Progenitor cell of endocrine pancreas (in vitro differentiated cells): ENCODE measurements at places on chromosomes 4 and X.

- no peak for DNase-seq
Observed at GRCh38 chrX:123399709-123400108, 215.6 kb downstream of the GRIA3 start.

- no peak for DNase-seq
Observed at GRCh38 chr4:161564230-161564834, 599.5 kb downstream of the FSTL5 start.

- no peak for DNase-seq
Observed at GRCh38 chr4:169115897-169116254, 105.8 kb upstream of the CBR4 start.

DNA sequence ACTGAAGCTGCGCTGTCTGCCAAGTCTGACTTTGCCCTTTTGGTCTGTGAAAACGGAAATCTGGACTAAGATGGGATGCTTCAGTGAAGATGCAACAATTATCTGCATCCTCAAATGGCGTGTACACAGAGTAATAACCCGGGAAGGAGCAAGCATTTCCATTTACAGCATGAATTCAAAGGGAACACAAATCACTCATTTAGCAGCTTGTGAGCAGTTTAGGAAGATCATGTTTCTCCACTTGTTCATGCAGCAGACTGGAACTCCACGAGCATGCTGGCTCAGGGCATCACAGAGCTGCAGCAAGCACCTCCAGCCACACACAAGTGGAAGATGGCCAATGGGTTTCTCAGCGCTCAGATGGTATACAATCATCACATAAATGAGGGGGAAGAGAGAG lies 175.5 kb downstream of the NLGN4X start:
- DNase-seq = no peak

- DNase-seq = no peak
Observed at GRCh38 chr4:7399440-7400234, 35.1 kb downstream of the PSAPL1 start.

DNA sequence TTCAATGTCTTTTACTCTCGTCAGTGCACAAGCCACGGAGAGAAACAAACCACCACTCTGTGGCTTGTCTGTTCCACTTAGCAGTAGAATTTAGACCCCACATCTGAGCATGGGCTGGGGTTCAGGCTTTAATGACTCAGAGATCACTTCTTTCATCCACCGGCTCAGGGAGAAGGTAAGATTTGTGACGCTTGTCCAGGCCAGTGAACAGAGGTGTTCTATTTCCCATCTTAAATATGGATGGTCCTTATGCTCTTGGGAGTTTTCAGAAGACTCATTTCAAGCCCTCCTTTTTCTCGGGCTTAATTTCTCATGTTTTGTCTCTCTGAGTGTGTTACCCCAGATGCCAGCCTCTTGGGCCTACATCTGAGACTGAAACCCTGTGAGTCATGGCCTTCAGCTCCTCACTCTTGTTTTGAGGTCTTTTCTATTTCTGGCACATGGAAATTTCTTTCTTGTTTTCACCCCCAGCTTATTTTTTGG lies 127.4 kb upstream of the SFRP2 start:
- no peak for DNase-seq

- no peak for DNase-seq
Observed at GRCh38 chrX:153778684-153779101, 2.1 kb upstream of the SRPK3 start.

DNA sequence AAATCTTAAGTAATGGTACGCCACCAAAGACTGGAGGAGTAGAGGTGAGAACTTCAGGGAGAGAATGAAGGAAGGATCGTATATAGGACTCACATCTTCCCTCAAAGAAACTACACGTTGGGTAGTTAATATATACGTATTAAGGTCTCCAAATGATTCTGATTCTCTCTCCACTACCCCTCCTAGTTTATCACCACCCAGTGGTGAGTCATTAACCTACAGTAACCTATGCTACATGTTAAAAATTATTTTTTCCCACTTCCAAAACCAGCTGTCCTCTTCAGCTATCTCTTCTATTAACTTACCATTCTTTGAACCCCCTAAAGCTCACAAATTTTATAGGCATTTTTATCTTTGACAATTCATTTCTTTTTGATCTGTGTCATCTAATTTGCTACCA lies 69.7 kb downstream of the RPS6KA6 start:
- DNase-seq = no peak

GRCh38 chr4:1511441-1512041 lies 105.3 kb upstream of the NKX1-1 start:
- no peak for DNase-seq

DNA sequence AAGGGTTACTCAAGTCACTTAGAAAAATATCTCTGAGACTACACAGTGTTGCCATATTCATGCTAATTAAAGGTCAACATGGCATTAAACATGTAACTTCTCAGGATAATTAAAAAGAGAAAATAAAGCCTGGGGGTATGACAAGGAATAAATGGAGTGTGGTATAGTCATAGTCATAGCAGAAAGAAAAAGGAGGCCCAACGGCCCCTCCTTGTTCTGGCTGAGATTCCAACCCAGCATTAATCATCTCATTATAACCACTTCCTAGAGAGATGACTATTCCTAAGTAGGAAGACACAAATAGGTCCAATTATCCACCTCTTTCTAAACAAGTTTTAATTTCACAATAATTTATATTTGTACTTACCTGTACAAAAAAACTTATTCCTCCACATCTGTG lies 778.4 kb upstream of the AADAT start:
- DNase-seq = no peak

DNA sequence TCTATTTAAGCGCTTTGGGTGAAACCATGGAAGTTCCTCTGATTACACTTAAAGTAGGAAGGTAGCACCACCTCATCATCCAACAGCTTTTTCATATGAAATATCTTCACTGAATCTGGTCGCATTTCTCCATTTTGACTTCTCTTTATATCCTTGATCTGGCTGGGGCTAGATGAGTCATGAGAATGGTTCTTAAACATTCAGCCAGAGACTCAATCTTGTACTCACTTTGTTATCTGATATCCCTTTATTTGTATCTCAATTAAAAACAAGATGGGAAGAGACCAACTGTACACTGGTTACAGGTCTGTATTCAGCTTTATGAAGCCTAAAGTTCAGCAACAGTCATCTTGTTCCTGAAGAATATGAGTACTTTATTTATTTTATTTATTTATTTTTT lies 84.9 kb downstream of the CBLL2 start:
- no peak for DNase-seq

DNA sequence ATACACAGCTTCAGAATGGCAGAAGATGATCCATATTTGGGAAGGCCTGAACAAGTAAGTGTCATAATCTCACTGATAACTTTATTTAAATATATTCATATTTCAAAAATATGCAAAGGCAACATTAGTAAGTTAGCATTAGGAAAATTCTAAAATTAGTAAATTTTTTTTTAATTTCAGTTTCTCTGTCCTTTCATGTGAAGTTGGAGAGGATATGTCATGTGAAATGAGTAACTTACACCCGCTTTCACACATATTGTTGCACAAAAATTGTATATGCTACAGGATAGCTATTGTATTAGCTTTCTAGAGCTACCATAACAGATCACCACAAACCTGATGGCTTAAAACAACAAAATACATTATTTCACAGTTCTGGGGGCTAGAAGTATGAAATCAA lies 24.3 kb downstream of the NFKB1 start:
- no peak for DNase-seq

DNA sequence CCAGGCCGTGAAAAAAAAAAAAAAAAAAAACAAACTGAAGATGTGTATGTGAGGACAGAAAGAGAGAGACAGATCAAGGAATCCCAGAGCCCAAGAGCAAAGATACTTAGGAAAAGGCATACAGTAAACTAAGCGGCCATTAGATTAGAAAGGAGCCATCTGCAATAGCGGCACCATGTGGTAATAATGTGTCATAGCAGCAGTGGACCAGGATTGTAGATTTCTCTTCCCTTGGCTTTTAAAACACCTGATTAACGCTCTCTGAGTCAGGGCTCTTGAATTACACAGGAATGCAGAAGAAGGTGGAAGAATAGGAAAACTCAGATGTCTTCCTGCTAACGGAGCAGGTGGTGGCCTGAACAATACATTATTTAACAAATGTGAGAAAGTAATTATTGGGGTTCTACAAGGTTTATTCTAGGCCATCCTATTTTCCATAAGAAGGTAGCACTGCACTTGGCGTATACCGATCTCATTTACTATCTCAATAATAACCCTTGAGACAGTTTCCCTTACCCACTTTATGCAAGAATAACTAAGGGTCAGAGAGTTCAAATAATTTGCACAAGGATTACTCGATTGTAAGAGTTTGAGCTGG lies 182.7 kb downstream of the KCNIP4 start:
- peak; percentile 30 for DNase-seq

- DNase-seq = no peak
Observed at GRCh38 chr4:11418610-11419009, 10.1 kb downstream of the HS3ST1 start.

GRCh38 chr4:166043801-166044200 lies 170.8 kb downstream of the TLL1 start:
- no peak for DNase-seq

DNA sequence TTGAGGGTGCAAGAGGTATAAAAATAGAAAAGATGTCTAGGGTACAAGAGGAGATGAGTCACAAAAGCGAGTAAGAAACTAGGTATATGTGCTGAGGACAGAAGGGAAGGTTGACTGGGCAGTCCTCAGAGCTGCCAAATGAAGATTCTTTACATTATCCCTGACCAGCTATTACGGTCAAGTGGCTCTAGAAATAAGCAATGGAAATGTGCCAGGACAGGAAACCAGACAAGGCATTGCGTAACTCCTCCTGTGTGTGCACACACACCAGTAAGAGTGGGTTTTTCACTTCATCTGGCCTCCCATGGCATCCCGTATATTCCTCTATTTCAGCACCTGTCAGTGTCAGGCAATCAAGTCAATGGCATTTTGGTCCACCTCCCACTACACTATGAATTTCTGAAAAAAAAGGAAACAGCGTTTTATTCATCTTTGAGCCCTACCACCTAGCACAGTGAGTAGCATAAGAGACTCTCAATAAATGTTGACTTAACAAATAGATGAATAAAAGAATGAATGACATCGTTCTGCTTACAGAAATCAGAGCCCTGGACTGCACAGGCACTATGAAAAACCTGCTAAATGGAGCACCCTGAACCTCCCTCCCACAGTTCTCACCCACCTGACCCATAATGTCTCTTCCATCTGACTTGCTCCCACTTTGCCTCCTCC lies 62.6 kb upstream of the KLF3 start:
- no peak for DNase-seq

DNA sequence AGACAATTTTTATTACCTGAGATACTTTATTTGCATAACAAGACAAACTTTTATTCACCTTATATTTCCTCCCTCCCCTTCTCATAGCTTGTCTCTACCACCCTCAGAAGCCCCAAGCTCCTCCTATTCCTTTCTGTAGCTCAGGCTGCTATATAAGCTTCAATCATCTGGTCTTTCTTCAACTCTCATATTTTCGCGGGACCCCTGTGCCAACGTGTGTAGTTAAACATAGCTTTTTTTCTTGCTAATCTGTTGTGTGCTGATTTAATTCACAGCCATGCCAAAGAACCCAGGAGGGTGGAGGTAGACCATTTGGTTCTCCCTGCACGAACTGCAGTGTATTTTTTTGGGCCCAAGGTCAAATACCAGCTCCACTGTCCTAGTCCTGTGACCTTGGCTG lies 21.1 kb upstream of the CD38 start:
- DNase-seq = no peak

GRCh38 chrX:135384161-135384836 lies 37.4 kb upstream of the SMIM10L2A start:
- DNase-seq = no peak

- no peak for DNase-seq
Observed at GRCh38 chrX:103730796-103731493, 20.2 kb downstream of the TMEM31 start.

- no peak for DNase-seq
Observed at GRCh38 chr4:128455480-128455879, 167.9 kb upstream of the PGRMC2 start.

GRCh38 chr4:168531305-168531704 lies 34.5 kb downstream of the PALLD start:
- DNase-seq = no peak

DNA sequence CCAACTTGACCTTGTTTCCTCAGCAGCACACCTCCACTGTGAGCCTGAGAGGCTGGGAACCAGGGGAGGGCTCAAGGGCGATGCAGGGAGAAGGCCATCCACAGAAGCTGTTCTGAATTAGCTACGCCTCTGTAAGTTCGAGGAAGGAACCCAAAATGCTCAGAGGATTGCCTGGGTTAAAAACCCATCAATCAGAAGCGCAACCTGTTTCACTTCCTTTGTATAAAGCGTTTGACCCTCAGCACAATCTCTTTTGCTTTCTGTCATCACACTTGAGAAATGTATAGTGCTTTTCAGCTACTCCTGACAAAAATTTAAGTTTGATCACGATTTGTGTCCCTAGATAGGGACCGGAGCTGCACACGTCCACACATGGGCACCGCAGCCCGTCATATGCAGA lies 48.0 kb upstream of the MAP3K15 start:
- no peak for DNase-seq

- DNase-seq = no peak
Observed at GRCh38 chrX:153725832-153726285, 1.2 kb downstream of the ABCD1 start.

- DNase-seq = no peak
Observed at GRCh38 chr4:79492148-79492547, 84.1 kb upstream of the GK2 start.

DNA sequence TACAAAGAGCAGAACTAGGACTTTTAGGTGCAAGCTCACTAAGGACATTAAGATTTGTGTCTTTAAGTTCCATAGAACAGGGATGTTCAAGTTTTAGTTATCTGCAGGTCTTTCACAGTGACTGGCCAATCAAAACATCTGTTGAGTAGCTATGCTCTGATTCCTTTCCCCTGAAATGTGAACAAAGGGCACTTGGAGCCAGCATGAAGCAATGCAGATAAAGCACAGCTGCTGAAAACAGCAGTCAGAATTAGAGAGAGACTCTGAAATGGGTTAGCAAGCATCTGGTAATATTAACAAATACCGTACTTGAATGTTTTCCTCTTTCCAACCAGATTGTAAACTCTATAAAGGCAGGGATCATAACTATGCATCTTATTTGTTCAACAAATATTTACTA lies 276.9 kb downstream of the RAB28 start:
- no peak for DNase-seq

- DNase-seq = no peak
Observed at GRCh38 chr4:26307037-26307800, 13.6 kb upstream of the RBPJ start.

DNA sequence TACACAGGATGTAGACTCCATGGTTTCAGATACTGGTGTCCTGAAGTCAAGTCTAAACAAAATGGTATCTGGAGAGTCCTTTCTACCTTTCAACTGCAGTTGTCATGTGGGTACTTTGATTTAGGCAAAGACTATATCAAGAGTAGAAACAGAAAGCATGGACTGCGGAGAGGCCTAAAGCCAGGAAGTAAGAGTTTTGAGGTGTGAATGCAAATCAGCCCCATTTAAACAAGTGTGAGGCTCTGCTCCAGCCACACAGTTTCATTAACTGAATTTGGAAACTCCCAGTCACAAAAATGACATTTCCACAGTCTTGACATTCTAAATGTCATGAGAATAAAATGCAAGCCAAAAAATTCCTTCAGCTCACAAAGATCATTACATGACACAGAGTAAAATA lies 87.2 kb upstream of the MCF2 start:
- DNase-seq = no peak
